ENCODE measurements at places on chromosomes 1 and 21.
A peak's percentile ranks its signal among the peaks of the same experiment; 100 is the strongest.

GRCh38 chr1:195934817-195935553 is 673.3 kb downstream of the KCNT2 start:
- DNase-seq, result no peak

DNA sequence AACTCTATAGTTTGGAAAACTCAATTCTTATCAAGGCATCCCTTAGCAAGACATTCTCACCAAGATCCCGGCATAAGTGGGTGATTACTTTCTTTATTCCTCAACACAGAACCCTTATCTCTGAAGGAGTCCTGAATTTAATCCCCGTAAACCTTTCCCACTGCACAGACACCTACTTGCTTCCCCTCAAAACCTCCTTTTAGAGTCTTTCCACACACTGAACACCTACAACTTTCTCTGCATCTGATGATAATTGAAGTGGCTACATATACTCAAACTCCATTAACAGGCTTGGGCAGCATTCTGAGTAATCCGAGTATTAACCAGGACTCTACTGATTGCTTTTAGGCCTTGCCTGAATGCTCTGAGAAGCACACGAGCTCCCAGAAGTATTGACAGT is 23.5 kb downstream of the PALMD start:
- DNase-seq, result no peak

- no peak for DNase-seq
Observed at GRCh38 chr1:16173447-16174260, 17.8 kb upstream of the EPHA2 start.

DNA sequence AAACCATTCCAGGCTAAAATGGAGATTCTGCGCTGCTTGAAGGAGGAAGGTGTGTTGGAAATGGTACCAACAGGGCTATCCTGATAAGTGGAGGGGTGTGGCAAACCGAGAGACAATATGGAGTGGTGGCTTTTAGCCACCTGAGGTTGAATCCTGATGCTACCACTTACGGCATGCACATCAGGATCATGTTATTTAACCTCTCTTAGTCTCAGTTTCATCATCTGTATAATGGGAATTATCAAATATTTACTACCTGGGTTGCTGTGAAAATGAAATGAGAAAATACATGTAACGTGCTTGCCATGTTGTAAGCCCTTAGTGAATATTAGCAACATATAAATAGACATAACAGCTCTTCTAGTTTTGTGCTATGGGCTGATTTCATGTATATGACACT is 117.1 kb downstream of the TBX19 start:
- DNase-seq, result no peak

GRCh38 chr1:156546267-156546666 is 26.1 kb downstream of the IQGAP3 start:
- no peak for DNase-seq

DNA sequence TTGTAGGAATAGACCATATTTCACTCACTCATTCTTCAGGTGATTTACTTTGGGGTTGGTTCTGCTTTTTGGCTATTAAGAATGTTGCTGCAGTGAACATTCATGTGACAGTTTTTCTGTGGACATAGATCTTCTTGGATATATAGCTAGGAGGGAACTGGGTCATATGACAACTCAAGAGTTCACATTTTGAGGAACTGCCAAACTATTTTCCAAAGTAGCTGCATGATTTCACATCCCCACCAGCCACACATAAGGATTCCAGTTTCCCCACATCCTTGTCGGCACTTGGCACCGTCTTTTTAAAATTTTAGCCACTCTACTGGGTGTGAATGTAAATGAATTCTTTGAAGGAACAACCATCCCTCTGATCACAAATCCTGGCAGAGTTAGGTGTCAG is 126.0 kb downstream of the PRDM2 start:
- DNase-seq, result no peak

- DNase-seq, result no peak
Observed at GRCh38 chr1:155210314-155211104, 2.0 kb downstream of the MTX1 start.

DNA sequence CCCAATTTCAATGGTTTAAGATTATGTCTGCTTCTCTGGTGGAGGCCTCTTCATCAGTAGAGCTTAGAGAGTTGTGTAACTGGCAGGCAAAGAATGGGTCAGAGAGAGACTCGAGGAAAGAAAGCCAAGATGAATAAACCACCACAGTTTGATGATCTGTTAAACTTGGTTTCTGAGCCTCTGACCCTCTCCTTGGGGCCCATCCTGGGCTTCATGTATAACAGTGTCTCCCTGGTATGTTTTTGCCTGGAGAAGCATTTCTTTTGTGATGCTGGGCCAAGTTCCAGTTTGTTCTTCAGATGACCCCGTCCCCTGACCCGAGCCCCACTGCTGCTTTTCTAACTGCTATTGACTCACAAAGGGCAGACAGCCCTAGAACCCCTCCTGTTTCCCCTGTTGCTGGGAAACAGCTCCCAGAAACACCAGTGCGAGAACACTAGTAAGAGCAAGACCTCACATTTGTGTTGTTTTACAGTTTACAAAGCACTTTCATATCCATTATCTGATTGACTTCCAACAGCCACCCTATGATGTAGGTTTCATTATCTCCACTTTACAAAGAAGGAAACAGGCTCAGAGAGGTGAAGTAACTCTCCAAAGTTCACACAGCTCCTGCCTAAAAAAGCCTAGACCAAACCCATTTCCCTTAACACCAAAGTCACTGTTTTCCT is 9.0 kb downstream of the CD2 start:
- DNase-seq, result no peak

DNA sequence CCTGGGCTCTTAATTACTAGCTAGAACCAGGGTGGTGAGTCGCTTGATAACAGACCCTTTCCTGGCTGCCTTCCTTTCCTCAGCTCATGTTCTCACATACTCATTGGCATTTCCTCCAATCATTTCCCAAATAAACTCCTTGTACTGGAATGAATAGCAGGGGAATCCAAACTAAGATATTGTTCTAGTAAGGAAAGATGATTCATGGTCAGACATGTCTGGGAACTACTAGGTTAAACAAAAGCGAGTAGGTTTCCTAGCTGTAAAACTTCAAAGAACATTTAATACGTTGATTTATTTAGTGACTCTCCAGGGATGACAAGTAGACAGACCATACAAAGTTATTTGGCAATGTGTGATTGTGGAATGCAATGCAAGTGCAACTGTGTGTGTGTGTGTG is 121.2 kb upstream of the KCNJ6 start:
- DNase-seq, result no peak

DNA sequence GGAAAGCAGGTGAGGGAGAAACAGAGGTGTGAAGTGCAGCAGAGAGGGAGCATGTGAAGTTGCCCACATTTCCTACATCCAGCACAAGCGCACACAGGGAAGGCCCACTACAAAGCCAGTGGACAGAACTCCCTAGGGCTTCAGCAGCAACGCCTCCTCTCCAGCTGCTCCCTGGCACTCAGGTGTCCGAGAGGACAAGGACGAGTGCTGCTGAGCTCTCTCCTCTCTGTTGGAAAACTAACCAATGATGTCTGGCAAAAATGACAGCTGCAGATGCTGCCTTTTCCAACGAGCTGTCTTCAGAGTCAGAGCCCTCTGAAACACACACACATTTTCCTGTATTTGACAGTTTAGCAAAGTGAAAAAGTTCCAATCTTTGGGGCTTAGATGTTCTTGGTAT is 86.8 kb downstream of the HSF2BP start:
- no peak for DNase-seq

DNA sequence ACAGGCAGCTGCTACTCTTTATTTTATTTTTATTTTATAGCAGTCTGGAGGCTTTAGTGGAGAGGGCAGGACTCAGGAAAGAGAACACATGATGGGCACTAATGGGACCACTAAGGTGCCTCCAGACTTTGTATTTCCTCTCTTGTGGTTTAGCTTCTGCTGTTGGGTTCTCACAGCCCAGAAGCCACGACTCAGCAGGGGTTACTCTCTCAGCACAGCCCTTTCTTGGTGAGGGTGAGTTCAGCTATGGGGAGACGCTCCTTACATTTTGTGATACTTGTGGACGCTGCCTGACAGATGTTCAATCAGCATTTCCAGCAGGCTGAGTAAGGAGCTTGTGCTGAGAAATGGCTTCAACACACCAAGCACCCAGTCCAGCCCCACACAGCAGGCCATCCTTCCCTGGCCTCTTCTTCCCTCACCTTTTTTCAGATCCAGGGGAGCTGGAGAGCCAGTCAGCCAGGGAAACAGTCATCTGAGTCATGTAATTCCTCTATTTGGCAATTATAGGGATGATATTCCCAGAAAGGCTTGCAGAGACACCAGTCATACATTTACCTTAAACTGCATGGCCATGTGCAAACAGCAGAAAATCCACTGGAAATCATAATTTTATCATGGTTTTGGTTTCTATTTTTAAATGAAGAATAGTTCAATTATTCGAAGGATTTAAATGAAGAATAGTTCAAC is 53.2 kb upstream of the RAB3GAP2 start:
- no peak for DNase-seq

DNA sequence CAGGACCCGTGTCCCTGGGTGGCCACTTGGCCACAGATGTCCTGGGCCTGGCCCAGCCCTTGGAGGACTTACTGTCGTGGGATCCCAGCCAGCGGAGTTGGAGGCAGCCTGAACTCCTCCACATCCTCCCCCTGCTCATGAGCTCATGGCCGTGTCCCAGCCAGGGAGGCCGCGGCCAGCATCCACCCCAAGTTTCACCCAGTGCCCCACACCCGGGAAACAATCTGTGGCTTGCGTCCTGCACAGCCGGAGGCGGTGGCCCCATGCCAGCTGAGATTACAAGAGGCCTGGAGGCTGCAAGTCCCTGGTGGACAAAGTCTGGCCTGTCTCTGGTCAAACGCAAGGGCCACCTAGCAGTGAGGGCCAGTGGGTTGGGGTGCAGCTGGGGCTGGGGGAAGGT is 27.5 kb upstream of the TMEM52 start:
- DNase-seq, result no peak

DNA sequence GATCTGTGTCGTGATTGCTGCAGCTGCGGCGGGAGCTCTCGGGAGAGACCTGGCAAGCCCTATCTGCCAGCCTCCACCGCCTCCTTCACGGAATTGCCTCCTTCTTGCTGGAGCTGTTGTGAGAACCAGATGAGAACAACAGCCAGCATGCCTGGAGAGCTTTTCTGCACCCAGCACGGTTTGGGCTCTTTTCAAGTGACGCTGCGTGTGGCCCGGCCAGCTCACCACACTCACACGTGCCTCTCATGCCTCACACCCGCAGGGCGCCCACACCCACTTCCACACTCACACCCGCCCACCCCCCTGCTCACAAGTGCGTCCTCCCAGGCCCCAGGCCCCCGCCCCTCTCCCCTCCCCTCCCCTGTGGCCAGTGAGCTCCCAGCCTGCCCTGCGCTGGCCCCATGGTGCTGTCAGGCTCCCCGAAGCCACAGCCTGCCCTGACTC is 135.7 kb upstream of the RUNX3 start:
- peak; percentile 21 for DNase-seq

- DNase-seq, result no peak
Observed at GRCh38 chr1:23500466-23500865, 16.5 kb upstream of the ASAP3 start.

GRCh38 chr1:28157894-28158293 is 18.6 kb downstream of the PTAFR start:
- DNase-seq, result no peak

DNA sequence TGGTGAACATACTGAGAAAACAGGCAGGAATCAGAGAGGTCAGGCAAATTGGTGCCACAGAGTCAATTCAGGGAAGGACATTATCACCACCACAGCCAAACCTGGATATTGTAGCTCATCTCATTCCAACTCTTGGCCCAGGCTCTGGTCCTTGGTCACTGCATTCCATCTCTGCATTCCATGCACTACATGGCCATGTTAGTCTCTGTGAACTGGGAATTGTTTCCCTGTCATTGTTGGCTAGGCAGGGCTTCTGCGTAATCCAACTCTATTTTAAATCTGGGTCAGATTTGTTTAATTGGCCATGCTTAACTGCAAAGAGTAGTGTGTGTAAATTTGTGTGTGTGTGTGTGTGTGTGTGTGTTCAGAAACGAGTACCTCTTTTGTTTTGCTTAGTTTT is 837.6 kb upstream of the ADAMTS5 start:
- DNase-seq, result no peak

DNA sequence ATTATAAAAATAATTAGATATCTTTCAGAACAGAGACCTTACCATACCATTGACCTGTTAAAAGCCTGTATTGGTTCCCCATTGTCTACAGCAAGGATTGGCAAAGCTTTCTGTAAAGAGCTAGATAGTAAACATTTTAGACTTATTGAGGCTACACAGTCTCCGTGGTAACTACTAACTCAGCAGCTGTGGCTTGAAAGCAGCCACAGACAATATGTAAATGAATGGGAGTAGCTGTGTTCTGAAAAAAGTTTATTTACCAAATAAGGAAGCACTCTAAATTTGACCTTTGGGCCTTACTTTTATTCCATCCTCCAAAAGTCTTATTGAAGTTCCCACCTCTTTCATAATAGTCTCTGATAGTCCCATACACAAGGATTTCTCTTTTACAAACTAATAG is 39.7 kb downstream of the NUP210L start:
- DNase-seq, result no peak

DNA sequence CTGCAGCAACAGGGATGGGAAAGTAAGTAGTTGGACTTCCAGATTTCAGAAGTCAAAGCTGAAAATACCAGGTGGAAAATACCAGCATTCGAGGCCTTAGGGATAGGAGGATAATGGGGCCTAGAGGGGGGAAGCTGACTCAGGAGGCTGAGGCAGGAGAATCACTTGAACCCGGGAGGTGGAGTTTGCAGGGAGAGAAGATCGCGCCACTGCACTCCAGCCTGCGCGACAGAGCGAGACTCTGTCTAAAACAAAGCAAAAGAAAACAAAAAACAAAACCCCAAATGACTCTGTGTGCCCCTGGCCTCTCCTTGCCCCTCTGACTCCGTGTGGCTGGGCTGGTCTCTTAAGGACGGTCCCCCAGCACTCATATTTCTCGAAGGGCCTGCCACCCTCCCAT is 3.4 kb downstream of the SH2D2A start:
- DNase-seq, result no peak

GRCh38 chr1:153921803-153922075 is 1.0 kb downstream of the GATAD2B start:
- no peak for DNase-seq
